ENCODE measurements at places on chromosomes 7 and 10.
A peak's percentile ranks its signal among the peaks of the same experiment; 100 is the strongest.

DNA sequence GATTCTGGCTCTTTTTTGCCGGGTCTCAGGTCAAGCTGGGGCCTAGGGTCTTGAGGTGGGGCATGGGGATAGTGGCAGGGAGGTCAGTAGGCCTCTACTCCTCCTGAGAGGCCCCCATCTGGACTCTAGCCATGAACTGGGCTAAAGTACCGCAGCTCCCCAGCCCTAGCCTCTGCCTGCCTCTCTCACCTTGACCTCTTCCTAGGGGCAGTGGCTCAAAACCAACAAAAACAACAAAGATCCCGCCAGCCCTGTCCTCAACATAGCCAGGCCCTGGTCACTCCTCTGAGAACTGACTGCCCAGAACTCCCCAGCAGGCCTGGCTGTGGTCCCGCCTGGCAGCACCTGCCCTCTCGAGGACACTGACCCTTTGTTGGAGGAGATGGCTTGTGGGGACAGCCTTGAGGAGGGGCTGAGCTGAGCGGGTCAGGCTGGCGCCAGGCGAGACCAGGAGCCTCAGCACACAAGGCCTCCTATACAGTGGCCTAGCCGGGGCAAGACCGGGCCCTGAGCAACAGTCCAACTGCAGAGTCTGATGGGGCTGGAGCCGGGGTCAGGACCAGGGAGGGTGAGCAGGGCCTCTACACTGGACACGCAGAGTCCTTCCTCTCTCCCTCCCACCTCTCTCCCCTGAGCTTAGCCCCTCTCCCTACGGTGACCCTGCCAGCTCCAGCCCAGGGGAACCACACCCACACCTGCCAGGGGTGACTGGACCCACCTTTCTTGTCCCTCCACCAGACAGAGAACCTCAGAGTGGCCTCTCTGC, 11.6 kb upstream of the PPIF start:
- peak; percentile 46 for DNase-seq

- DNase-seq, result no peak
Observed at GRCh38 chr7:41892356-41893100, 189.6 kb upstream of the INHBA start.

DNA sequence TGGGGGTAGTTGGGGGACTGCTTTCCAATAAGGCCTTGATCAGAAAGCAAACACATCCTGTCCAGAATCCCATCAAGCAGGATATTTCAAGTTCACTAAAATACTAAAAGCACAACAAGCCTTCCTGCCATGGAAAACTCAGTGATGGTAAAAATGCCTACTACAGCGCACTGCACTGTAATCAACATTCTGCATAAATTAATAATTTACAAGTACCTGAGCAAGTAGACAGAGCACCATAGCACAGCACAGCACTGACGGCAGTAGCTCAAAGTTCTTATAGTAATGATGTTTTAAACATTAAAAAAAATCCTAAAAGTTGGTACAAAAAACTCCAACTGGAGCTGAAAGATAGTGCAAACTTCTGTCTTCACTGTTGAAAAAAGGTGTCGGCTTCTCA, 120.5 kb downstream of the FANK1 start:
- DNase-seq, result no peak

- DNase-seq, result no peak
Observed at GRCh38 chr10:27664461-27664860, 81.2 kb downstream of the MKX start.

- no peak for DNase-seq
Observed at GRCh38 chr7:28311670-28312069, 100.6 kb upstream of the CREB5 start.

DNA sequence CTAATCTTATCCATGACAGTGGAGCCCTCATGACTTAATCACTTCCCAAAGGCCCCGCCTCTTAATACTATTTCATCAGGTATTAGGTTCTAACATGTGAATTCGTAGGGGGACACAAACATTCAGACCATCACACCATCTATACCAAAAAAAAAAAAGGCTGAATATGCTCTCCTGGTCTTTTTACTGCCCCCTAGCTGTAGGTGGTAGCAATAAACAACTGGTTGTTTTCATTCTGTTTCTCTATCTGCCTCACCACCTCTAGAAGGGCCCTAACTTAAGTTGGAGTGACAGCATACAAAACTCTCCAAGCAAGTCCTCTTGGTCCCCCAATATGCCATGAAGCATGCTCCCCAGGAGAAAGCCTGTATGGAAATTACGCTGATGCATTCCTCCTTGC, 94.1 kb downstream of the GRM8 start:
- DNase-seq, result no peak

GRCh38 chr10:14036233-14036632, 294.5 kb downstream of the FRMD4A start:
- no peak for DNase-seq

- DNase-seq, result no peak
Observed at GRCh38 chr7:30831936-30832335, 60.7 kb downstream of the MINDY4 start.

DNA sequence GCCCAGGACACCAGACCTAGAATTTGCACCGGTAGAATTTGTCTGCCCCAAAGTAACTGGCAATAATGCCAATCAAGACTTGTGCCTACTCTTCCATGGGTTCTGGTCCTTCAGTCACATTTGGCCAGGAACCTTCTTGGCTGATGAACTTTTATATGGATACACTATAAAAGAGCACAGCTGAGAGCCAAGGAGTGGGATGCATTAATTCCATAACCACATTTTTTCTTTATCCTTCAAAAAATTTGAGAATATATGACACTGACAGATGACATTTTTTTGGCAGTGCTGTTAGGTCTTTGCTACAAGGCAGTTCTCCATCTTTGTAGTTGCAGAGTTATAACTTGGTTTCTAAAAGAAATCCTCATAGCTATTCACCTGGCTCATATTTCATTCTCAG, 129.2 kb upstream of the HDAC9 start:
- DNase-seq, result no peak

- no peak for DNase-seq
Observed at GRCh38 chr7:117993377-117994003, 120.2 kb upstream of the CTTNBP2 start.

- no peak for DNase-seq
Observed at GRCh38 chr10:71483135-71483534, 86.4 kb downstream of the CDH23 start.

DNA sequence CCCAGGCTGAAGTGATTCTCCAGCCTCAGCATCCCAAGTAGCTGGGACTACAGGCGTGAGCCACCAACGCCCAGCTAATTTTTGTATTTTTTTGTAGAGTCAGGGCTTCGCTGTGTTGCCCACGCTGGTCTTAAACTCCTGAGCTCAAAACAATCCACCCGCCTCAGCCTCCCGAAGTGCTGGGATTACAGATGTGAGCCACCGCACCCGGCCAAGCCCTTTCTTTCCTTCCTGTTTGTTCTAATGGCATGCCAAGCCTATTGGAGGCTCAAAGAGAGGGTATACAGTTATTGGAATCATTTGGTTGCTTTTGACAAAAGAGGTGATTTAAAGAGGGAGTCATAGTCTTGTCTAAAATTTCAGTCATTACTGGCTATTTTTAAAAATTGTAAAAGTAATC, 46.0 kb upstream of the TRIM8 start:
- no peak for DNase-seq

DNA sequence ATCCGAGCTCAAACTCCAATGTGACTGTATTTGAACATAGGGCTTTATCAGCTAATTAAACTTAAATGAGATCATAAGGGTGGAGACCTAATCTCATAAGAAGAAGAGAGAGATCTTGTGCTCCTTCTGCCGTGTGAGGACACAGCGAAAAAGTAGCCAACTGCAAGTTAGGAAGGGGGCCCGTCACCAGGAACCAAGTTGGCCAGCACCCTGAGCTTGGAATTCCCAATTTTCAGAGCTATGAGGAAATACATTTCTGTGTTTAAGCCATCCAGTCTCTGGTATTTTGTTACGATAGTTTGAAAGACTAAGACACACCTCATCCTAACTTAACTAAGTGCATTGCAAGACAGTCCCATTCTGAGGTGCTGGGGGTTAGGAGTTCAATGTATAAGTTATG, 14.1 kb upstream of the WDR86 start:
- DNase-seq, result no peak

- DNase-seq, result no peak
Observed at GRCh38 chr10:133592716-133593115, 27.3 kb upstream of the SYCE1 start.

- no peak for DNase-seq
Observed at GRCh38 chr10:111023060-111023459, 53.8 kb upstream of the ADRA2A start.

GRCh38 chr7:102913826-102914225, 1.0 kb downstream of the LRRC17 start:
- no peak for DNase-seq
